ENCODE measurements at places on chromosomes 3 and 15.

- DNase-seq, result peak; percentile 31
Observed at GRCh38 chr3:108552267-108553159, 36.7 kb downstream of the CIP2A start.

DNA sequence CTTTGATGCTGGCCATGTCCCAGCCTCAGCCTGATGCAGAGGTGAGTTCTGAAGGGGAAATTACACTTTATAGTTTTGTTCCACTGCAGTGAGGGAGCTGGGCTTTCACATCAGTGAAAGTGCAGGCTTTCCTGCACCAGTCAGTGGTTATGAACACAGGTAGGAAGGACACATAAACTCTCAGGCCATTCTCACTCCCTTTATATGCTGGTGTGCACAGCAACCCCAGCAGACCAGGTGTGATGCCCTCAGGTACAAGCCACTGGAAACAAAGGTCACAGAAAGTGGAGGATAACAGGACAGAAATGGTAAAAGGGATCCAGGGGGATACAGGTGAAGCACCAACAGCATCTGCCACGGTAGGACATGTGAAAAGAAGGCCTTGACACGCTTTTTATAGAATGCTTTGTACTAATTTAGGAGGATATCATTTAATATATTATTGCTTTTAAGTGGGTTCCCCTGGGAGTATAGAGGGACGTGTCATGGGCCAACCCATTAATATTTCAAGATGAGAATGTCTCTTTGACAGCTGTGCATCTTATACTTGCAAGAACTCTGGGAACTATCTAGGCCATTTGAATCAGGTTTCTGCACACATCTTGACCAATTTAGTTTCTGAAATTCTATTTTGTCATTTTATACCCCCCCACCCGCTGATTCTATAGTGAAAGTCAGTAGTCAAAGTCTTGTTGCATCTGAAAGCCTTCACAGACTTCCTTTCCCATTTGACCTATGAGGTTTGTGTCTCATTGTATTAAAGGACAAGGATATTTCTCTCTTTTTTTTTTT is 25.0 kb upstream of the BLM start:
- DNase-seq, result no peak

DNA sequence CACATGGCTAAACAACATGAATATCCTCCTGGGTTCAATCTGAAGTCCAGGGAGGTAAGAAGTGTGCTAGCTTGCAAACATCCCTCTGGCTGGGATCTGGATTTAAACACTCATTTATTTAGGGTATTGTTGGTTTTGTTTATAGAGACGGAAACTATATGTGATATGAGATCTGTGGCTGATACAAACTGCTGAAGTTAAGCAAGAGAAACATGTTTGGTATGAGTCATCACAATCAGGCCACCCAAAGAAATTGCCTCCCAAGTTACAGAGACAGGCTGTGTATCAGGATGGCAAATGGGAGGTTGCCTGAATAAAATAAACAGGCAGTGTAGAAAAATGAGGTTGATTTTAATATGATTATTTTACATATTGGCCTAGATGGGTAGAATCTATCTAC is 562.1 kb downstream of the IGSF11 start:
- DNase-seq, result no peak

DNA sequence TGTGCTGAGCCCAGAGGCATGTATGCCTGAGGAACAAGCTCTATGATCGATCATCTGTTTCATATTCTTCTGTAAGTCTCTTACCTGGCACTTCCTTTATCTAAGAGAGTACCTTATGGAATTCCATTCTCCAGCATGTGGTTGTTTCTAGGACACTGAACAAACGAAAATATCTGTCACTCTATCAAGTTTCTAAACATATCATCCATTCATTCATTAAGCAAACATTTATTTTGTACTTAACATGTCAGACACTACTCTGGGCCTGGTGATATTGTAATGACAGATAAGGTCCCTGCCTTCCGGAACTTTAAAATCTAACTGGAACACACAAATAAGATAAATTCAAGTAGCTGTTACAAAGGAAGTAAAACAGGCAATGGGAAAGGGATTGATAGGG is 477.1 kb downstream of the IGSF11 start:
- DNase-seq, result no peak

DNA sequence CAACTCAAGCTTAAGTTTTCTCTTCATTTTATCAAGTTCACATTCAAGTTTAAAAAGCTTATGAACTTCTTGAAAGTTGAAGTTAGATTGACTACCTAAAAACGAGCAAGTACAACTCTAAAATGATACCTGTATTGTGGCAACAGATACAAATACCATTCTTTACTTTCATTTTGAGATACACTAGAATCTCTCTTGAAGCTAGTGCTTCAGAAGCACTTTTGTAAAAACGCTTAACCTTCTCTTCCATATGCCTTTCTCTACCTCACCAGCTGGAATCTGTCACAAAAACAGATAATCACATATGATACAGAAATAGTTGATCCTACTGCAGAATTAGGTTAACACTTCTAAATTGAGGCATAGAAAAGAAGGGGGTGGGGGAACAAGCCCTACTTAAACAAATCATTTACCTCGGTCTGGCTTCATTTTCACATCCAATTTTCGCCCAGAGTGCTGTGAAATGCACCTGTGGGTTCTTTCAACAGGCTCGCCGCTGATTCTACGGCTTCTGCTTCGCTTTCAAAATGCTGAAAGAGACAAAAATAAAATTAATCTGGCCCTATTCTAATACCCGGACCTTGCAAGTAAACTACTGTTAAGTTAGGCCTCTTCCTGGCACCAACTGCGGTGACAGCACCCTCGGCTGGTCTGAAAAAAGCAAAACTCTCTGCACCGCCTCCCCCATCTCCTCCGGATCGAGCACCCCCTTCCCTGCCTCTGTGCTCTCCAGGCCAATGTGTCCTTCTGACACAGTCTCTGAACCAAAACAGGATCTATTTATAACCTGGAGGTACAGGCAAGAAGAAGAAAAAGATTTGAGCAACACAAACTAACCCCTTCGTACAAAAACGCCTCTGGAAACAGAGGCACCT is 1.4 kb downstream of the ATOSA start:
- DNase-seq, result no peak

DNA sequence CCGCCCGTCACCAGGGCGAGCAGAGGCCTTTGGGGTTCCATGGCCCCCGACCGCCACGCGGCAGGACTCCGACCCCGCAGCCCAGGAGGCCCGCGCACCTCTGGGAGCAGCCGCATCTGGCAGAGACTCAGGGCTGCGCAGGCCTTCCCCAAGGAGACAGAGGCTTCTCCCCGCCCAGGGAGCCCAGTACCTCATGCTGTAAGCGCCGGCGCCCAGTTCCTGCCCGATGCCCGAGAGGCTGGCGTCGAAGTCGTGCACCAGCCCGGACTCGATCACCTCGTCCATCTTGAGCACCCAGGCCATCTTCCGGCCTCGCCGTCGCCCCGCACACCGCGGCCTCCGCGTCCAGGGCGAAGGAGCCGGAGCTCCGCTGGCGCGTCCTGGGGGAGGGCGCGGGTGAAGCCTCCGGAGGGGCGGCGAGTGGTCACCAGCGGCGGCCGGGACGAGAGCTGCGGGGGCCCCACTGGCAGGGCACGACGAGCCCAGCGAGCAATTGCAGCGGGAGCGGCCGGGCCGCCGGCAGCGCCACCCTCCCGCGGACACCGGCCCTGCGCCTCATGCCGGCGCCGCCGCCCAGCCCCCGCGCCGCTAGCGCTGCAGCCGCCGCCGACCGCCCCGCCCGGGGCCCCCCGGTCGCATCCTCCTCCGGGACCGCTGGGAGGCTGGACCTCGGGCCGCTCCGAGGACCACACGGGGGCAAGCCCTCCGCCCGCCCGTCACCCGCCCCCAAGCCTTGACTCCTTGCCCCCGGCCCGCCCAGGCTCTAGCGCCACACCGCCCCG is 468 bp downstream of the UBP1 start:
- DNase-seq, result peak; percentile 56

- no peak for DNase-seq
Observed at GRCh38 chr3:149091983-149092382, 5.7 kb upstream of the HLTF start.

GRCh38 chr3:108073764-108074431 is 16.9 kb downstream of the CD47 start:
- DNase-seq, result no peak

- no peak for DNase-seq
Observed at GRCh38 chr3:14343338-14344112, 58.9 kb upstream of the SLC6A6 start.

- no peak for DNase-seq
Observed at GRCh38 chr15:57403017-57403416, 26.7 kb downstream of the CGNL1 start.

GRCh38 chr3:76432396-76432795 is 607.5 kb upstream of the ROBO2 start:
- DNase-seq, result no peak

GRCh38 chr3:25169151-25169550 is 258.9 kb upstream of the RARB start:
- no peak for DNase-seq

GRCh38 chr3:1703169-1703568 is 395.5 kb upstream of the CNTN4 start:
- no peak for DNase-seq

DNA sequence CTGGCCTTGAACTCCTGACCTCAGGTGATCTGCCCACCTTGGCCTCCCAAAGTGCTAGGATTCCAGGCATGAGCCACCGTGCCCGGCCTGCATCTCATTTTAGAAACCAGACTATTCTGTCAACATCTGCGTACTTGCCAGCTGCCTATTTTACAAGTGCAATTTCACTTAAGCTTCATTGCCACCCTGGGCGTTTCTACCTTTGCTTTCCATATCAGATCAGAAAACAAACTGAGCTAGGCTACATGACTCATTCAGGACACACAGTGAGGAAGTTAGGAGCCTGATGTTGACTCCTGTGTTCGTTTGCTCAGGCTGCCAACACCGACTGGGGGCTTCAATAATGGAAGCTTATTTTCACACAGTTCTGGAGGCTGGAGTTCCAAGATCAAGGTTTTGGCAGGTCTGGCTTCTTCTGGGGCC is 42.3 kb upstream of the KLHL25 start:
- DNase-seq, result no peak

DNA sequence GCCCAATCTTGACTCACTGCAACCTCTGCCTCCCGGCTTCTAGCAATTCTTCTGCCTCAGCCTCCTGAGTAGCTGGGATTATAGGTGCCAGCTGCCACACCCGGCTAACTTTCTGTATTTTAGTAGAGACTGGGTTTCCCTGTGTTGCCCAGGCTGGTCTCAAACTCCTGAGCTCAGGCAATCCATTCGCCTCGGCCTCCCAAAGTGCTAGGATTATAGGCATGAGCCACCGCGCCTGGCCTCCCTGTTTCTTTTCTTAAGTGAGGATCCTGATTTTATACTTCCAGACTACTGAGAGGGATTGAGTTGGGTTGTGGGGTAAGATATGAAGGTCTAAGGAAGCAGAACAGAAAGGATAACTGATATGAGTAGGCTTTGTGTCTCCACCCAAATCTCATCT is 106.8 kb downstream of the CNTN3 start:
- no peak for DNase-seq

DNA sequence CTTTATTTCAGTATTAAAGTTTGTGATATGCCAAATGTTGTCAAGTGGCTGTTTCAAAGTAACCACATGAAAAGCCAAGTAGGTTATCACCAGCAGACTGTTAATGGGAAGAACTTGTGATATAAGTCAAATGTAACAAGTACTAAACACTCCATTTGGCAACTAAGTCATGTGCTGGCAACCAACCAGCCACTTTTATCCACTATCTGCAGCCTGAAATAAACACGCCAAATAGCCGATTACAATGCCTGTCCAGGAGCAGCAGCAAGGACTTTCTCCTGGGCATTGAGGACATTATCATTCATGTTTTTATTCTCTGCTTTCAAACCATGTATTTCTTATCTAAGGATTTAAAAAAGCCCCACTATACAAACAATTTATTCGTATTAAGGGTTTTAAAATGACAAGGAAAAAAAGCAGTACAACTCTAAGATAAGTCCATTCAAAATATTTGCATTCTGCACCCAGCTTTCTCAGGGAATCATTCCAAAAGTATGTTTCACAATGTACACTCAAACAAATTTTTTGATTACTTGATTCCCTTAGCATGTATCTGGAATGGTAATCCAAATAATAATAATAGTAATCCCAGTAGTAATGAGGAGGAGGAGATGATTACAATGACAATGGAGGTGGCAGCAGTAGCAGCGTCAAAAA is 448.6 kb downstream of the ERC2 start:
- DNase-seq, result no peak

DNA sequence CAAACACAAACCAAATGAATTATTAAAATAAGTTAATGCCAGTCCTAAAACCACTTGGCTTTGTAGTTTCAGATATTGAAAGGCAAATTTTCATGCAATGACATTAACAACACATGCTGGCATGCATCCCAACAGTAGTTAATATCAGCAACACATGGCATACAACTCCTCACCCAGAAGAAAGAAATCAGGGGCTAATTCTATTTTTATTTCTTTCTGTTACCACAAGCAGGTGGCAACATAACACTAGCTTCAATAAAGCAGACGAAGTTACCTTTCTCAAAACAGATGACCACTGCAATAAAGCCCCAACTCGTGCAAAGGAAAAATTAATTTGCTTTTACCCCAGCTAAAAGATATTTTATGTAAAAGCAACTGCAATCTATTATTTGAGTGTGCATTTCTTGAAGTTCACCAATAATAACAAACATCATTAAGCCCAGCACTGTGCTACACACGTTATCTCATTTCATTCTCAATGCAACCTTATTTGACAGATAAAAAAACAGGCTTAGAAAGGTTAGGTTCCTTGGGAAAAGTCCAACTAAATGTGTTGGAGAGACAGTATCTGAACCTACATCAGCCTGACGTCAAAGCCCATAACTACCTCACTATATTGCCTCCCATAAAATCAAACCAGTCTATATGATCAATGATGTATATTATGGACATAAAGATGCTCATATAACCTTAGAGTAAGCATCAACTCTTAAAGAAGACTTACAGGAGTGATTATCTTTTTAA is 2.8 kb downstream of the TOP2B start:
- DNase-seq, result no peak

DNA sequence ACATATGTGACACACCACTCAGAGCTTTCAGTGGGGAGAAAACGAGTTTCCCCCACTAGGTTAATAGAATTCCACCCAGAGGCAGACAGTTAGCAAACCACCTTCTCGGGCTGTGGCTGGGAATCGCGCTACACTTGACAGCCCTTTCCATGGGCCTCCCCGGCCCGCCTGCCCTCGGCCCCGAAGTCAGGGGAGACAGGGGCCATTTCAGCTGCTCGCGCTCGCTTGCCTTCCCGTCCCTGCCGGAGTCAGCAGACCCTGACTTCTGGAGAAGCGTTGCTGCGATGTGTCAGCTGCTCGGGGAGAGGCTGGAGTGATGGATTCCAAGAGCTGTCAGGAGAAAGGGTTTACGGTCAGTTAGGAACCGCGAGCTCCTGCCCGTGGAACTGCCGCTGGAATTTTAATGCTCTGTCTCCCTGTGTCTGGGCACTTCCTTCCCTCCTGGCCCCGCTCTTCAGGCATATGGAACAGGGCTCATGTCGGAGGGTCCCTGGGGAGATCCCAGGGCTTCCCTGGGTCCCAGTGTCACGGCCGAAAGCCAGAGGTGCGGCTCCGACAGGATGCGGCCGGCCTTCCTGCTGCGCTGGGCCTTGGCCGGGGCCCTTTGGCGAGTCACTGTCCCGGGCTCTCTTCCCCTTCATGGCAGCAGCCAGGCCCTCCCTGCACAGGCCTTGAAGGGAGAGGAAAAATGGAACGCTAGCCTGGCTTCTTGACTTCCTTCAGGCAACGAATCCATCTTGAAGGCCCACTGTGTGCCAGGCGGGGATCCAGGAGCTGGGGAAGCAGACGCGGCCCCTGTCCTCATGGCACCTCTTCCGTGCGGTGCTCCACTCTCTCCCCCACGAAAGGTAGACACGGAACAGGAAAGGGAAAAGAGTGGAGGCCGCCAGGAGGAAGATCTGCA is 38.4 kb upstream of the VPS8 start:
- no peak for DNase-seq

Measured in NCI-H1930 (cell line).